ENCODE measurements at places on chromosomes 5 and 9. TPM values are rescaled to one million over a fixed set of nuclear protein-coding genes. Genes with fewer than 3 reads are reported as not detected.

The STPG3 gene
- not detected for total RNA-seq

The IFNA2 gene
- not detected for total RNA-seq

The TAF1L gene
- total RNA-seq = 0.02 TPM

The FAM221B gene
- total RNA-seq = not detected

The SKP1 gene
- 218 TPM for total RNA-seq

The CNTLN gene
- 1.2 TPM for total RNA-seq

The NOL6 gene
- 39.0 TPM for total RNA-seq

The GFRA3 gene
- 0.09 TPM for total RNA-seq
